A549 (cell line): ENCODE measurements at places on chromosomes 16 and 17.

DNA sequence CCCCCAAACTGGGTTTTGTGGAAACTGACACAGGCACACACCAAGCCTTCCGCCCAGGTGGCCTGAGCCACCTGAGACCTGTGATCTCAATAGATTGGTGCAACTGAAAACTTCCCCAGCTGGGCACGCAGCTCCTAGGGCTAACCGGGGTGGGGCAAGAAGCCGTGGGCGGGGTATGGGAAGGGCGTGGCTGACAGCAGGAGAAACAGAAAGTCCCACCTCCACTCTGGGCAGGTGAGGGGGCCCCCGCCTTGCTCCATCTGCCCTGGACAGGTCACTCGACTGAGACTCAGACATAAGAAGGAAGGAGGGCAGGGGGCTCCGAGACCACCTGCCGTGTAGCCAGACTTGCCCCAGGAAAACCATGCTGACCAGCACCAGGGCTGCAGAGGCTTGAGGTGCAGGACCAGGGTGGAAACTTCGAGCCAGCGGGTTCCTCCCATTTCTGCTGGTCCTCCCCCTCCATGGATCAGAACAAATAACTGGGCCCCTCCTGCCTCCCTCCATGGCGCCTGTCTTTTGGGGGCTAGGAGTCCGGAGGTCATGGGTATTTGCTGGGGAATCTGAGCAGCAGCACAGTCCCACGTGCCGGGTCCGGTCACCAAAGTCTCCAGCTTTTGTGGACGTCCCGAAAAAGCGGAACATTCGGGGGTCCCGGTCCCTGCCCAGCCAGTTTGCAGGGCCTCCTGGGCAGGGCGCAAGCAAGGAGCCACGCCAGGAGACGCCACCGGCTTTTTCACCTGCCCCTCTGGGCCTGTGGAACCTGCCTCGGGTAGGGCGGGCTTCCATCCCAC, 1.3 kb downstream of the TIMP2 start:
- DNase-seq: peak; percentile 62

- DNase-seq: no peak
Measured at GRCh38 chr16:4700380-4700996, 7.1 kb downstream of the NUDT16L1 start.

DNA sequence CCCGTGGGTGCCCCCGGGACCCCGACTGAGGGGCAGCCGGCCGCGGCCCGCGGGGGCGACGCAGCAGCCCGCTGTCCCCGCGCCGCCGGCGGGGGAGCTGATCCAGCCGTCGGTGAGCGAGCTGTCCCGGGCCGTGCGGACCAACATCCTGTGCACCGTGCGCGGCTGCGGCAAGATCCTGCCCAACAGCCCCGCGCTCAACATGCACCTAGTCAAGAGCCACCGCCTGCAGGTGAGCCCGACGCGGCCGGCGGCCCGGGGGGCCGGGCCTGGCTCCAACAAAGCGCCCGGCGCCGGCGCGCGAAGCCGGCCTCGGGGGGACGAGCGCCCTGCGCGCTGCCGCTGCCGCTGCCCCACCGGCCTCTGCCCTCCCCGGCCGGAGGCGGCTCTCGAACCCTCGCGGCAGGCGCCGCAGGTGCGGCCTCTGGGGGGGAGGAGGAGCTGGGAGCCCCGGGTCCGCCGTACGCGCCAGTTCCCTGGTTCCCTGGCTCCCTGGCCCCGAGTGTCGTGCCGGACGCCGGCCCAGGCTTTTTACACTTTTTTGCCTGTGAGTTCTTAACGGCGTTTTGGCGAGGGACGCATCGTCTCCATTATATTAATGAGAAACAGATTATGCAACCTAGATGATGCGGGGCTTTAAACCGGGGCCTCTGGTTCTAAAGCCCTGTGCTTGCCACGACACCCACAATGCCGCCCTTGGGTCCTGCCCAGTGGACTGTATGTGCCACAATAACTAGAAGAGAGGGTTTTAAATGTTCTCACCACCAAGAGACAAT, 521 bp downstream of the ATMIN start:
- DNase-seq: peak; percentile 23

GRCh38 chr17:35345926-35346771, 27.3 kb downstream of the SLFN11 start:
- DNase-seq: no peak

- DNase-seq: no peak
Measured at GRCh38 chr16:68784226-68784625, 47.1 kb downstream of the CDH1 start.

GRCh38 chr17:37177254-37177870, 198.4 kb upstream of the C17orf78 start:
- DNase-seq: no peak

GRCh38 chr17:69235338-69236058, 6.9 kb upstream of the ABCA10 start:
- peak; percentile 59 for DNase-seq

GRCh38 chr16:1057252-1057932, 15.2 kb upstream of the SSTR5 start:
- DNase-seq: peak; percentile 63
